Fibroblast of the aortic adventitia (primary cell): ENCODE measurements at places on chromosomes 13 and 19.

GRCh38 chr19:49930483-49931011 is 1.2 kb upstream of the NUP62 start:
- DNase-seq = peak; percentile 75

DNA sequence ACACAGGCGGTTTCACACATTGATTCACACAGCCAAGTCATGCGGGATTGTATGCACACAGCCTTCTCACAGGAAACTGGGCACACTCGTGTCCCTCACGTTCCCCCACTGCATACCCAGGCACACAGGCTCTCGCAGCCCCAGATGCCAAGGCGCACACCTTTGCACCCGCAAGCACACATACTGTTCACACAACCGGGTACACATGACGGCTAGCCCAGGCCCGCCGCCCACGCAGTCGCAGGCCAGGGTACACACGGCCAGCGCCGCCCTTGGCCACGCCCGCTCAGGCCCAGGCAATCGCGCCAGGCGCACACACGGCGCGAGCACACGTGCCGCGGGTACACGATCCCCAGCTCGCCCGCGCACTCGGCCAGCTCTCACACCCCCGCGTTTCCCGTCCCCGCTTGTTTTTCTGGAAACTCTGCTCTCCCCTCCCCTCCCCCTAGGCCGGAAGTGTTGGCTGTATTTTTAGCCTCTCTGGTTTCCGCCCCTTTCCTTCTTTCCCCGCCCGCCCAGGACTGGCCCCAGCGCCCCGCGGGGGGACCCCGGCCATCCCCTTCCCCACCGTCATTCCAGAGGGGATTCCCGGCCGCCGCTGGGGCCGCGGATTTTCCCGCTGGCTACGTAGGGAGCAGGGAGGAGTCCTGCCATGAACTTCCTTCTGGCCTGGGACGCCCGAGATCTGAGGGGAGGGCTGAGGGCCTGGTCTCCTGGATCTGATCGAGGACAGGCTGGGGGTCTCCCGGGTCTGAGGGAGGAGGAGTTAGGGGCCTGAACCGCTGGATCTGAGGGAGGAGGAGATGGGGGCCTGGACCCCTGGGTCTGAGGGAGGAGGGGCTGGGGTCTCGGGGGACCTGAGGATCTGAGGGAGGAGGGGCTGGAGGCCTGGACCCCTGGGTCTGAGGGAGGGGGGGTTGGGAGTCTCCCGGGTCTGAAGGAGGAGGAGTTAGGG is 4.0 kb upstream of the ZFP36 start:
- peak; percentile 94 for DNase-seq

GRCh38 chr13:77628170-77628569 is 69.3 kb upstream of the SLAIN1 start:
- DNase-seq = no peak

GRCh38 chr13:33872005-33872351 is 54.0 kb downstream of the RFC3 start:
- DNase-seq = peak; percentile 11

DNA sequence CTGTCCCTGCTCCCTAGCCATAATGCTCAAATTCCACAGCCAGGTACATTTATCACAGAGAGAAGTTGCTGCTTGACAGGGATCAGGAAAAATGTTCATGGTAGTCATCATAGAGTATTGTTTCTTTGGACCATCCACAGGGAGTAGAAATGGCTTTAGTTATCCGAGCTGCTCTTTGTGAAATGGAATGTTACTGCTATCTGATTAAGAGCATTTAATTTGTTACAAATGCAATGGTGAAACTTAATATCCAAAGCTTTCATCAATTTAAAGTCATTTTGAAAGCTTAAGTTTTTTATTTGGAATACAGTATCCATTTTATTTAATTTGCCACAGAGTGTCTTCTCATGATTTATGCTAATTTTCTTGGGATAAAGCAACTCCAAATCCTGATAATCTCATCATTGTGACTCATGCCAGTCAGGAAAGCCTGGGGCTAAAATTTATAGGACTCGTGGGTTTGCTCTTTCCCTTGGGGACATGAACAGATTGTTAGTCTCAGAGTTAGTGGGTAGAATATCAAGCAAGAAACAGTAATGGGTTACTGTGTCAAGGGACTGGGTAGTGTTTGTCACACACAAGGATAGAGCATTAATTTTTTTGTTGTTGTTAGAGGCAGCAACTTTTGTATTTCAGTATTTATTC is 59.8 kb downstream of the SCEL start:
- DNase-seq = no peak

DNA sequence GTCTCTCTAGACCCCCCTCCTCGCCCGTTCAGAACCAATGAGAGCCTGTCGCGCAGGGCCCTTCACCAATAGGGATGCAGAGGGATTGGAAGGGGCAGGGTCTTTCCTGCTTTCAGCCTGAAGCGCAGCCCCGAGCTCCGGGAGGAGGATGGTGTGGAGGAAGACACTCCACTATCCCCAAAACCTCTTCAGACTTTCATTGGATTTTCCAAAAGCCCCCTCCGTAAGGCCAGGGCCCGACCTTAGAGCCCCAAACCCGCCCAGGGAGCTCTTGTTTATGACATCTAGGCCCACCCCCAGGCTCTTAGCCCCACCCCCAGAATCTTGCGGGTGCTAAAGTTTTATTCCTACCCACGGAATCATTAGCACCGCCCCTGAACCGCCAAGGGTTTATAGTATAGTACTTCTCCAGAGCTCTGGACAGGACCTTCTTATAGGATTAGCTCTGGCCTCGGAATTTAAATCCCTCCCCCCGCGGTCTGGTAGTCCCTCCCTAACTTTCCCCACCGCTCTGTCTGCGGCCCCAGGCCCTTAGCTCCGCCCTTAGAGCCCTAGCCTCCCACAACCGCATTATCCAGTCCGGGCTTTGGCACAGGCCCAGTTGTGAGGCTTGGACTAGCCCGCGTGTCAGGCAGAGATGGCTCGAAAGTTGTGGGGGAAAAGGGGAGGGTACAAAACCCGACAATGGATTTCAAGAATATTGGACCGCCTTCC is 6.6 kb upstream of the EML2 start:
- DNase-seq = peak; percentile 69

DNA sequence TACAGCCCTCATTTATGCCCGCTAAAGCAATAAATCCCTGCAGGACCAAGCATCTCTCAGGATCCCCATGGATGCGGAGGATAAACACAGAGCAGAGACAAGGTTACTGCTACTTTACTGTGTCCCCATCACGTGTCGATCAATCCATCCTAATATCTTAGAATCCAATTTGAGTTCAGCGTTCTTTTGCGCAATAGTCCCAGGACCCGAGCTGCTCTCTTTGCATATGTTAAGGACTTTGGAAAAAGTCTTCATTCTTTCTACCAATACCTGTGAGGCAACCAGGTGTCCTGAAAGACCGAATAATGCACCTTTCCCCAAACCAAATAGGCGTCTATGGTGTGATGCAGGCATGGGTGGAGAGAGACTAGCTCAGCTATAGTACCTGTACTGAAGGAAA is 38.0 kb upstream of the URAD start:
- DNase-seq = no peak

- no peak for DNase-seq
Measured at GRCh38 chr13:33859691-33860303, 41.8 kb downstream of the RFC3 start.

DNA sequence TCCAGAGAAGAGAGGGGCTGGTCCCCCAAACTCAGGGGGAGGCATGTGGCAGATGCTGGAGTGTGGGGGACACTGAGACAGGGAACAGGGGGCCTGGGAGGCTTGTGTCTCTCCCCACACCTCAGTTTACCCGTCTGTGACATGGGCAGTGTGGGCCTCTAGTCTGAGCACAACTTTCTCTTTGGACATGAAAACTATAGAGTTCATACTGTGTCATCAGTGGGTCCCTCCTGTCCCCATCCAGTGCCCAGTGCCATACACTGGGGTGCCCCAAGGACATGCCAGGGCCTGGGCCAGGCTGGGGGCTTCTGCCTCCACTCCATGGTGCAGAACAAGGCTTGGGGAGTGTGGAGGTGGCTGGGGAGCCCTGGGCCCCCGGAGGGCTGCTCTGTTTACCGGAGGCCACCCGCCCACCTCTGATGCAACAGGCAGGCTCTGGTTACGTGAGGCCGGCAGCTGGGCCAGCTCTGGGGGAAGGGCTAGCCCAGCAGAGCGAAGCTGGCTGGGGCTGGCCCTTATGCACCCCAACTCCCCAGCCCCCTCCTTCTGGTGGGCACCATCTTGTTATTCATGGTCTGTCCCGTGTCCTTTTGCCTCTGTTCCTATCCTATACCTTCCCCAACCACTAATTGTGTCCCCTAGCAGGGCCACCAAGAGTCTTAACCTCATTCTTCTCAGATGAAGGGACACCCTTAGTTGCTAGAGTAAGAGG is 1.9 kb upstream of the MEF2B start:
- peak; percentile 55 for DNase-seq

DNA sequence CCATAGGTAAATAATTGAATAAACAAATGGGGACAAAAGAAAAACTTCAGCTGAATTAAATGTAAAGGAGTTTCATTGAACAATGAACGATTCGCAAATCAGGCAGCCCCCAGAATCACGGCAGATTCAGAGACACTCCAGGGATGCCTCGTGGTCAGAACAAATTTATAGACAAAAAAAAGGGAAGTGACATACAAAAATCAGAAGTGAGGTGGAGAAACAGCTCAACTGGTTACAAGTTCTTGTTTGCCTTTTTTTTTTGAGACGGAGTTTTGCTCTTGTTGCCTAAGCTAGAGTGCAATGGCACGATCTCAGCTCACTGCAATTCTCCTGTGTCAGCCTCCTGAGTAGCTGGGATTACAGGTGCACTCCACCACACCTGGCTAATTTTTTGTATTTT is 5.7 kb downstream of the ZNF566 start:
- no peak for DNase-seq

DNA sequence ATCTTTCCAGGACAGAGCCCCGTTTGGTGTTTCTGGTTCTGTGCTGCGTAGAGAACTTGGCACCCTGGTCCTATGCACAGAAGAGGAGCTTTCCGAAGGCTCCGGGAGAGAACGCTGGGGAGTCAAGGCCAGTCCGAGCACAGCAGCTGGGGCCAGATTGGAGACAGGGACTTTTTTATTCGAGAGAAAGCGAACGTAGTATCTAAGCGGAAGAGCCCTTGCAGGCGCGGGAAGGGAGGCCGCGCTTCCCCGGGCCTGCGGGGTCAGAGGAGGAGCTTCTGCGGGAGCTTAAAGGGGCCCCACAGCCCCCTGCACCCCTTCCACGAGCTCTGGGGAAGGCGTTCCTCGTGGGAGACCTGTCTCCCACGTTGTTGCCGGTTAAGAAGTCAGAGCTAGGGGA is 48.6 kb upstream of the ARHGEF7 start:
- no peak for DNase-seq

GRCh38 chr13:50222569-50223332 is 207.5 kb downstream of the KCNRG start:
- DNase-seq = peak; percentile 95

- no peak for DNase-seq
Measured at GRCh38 chr13:49865218-49865617, 70.9 kb downstream of the SPRYD7 start.

- no peak for DNase-seq
Measured at GRCh38 chr13:109427148-109427547, 359.2 kb downstream of the IRS2 start.

- DNase-seq = no peak
Measured at GRCh38 chr19:1505991-1506881, 6.6 kb downstream of the ADAMTSL5 start.

GRCh38 chr13:113110852-113111315 is 5.3 kb downstream of the F7 start:
- no peak for DNase-seq

GRCh38 chr13:91157273-91158016 is 190.0 kb upstream of the MIR17HG start:
- DNase-seq = no peak

DNA sequence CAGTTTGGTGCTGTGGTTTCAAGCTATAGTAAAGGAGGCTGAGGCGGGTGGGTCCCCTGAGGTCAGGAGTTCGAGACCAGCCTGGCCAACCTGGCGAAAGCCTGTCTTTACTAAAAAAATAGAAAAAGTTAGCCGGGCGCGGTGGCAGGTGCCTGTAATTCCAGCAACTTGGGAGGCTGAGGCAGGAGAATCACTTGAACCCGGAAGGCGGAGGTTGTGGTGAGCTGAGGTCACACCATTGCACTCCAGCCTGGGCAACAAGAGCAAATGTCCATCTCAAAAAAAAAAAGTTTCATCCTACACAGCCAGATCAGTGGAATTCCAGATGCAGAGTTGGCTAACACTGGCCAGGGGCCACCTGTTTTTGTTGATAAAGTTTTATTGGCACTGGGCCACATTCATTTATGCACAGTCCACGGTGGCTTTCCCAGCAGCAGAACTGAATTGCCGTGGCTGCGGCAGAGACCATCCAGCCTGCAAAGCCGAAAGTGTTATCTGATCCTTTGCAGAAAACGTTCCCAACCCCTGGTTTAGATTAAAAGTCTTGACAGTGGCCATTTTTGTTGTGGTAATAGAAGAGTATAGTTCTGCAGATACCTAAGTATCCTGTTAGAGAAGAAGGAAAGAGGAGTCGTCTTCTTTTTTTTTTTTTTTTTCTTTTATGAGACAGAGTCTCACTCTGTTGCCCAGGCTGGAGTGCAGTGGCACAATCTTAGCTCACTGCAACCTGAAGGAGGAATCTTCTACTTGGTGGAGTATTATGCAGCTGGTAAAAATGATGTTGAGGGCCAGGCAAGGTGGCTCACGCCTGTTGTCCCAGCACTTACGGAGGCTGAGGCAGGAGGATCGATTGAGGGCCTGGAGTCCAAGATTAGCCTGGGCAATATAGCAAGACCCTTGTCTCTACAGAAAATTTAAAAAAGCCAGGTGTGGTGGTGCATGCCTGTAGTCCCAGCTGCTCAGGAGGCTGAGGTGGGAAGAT is 8.7 kb downstream of the NCLN start:
- no peak for DNase-seq

GRCh38 chr19:55005684-55006488 is 32.2 kb downstream of the GP6 start:
- no peak for DNase-seq

GRCh38 chr19:13681509-13681908 is 82.8 kb upstream of the MRI1 start:
- DNase-seq = peak; percentile 97

- DNase-seq = no peak
Measured at GRCh38 chr13:109704771-109705635, 81.4 kb downstream of the IRS2 start.

GRCh38 chr13:35711909-35712308 is 235.4 kb upstream of the MAB21L1 start:
- DNase-seq = no peak

DNA sequence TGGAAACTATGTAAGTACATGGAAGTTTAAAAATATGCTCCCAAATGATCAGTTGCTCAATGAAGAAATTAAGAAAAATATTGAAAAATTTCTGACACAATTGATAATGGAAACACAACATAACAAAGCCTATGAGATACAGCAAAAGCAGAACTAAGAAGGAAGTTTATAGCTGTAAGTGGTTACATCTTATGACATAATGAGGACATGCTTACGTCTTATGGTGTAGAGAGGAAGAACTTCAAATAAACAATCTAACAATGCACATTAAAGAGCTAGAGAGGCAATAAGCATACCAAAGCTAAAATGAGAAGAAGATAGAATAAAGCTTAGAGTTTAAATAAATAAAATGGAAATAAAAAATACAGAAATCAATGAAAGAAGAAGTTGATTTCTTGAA is 50.0 kb upstream of the CEACAM21 start:
- no peak for DNase-seq

GRCh38 chr13:107348925-107349324 is 781.0 kb upstream of the ARGLU1 start:
- no peak for DNase-seq

- no peak for DNase-seq
Measured at GRCh38 chr13:70505809-70506208, 397.6 kb upstream of the KLHL1 start.

GRCh38 chr13:112893207-112893569 is 75.8 kb upstream of the MCF2L start:
- DNase-seq = no peak

GRCh38 chr13:39317291-39317690 is 279.0 kb downstream of the NHLRC3 start:
- DNase-seq = peak; percentile 71

GRCh38 chr13:71964491-71965100 is 97.6 kb upstream of the DACH1 start:
- DNase-seq = no peak
